Natural killer cell treated with Interleukin-12 subunit alpha and Interleukin-12 subunit beta and Interleukin-15 and Interleukin-18, amount 100 ng/mL, for 72 hours (primary cell): ENCODE measurements at places on chromosomes 6 and 20. TPM values are rescaled to one million over a fixed set of nuclear protein-coding genes. Genes with fewer than 3 reads are reported as not detected.
A peak's percentile ranks its signal among the peaks of the same experiment; 100 is the strongest.

- DNase-seq: no peak
Measured at GRCh38 chr6:69873291-69873690, 6.9 kb downstream of the COL19A1 start.

GRCh38 chr20:56624786-56625681 is 4.1 kb upstream of the TFAP2C start:
- no peak for DNase-seq

- DNase-seq: no peak
Measured at GRCh38 chr6:83948851-83949250, 84.7 kb upstream of the MRAP2 start.

- DNase-seq: no peak
Measured at GRCh38 chr6:157294654-157295053, 28.7 kb downstream of the TMEM242 start.

GRCh38 chr6:55960344-55960743 is 85.0 kb upstream of the BMP5 start:
- no peak for DNase-seq

DNA sequence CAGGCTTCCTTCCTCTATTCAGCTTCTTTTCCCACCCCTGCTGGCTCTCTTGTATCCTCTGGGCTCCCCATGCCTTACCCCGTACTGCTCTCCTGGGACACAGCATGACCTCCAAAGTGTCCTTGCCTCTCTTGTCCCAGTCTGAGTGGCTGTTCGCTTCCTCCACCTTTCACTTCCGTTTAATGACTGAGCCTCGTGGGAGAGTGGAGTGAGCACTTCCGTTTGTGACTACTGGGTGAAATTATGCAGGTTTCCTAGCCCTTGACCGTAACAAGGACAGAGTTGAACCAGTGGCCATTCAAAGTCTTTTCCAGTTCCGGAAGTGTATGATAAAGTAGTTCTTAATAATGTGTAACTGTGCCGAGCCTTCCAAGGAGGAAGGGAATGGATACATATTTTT is 109.2 kb downstream of the ARID1B start:
- no peak for DNase-seq

DNA sequence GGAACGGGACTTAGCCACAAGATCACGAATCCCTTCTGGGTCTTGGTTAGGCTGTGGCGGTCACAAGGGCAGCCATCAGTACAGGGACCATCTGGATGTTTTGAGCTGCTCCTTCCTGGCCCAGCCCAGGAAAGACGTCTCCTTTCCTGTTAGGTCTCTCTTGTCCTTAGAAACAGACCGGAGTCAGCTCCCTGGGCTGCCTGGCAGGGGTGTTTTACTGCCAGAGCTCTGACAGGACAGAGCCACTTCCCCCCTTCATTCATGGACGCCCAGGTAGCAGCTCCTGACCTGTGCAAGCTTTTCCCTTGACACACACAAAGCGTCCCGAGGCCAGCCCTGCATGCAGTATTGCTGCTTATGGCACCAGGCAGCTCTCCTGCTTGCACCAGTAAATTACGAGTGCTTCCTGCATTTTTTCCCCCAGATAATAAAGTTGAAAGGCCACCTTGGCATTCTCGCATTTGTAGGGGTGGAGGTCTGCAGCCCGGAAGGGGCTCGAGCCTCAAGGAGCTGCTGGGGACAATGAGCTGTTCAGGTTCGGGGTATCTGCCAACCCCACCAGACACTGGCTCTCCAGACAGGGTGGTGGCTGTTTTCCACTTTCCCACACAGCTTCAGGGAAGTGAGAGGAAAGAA is 87.4 kb downstream of the NOL4L start:
- peak; percentile 38 for DNase-seq

DNA sequence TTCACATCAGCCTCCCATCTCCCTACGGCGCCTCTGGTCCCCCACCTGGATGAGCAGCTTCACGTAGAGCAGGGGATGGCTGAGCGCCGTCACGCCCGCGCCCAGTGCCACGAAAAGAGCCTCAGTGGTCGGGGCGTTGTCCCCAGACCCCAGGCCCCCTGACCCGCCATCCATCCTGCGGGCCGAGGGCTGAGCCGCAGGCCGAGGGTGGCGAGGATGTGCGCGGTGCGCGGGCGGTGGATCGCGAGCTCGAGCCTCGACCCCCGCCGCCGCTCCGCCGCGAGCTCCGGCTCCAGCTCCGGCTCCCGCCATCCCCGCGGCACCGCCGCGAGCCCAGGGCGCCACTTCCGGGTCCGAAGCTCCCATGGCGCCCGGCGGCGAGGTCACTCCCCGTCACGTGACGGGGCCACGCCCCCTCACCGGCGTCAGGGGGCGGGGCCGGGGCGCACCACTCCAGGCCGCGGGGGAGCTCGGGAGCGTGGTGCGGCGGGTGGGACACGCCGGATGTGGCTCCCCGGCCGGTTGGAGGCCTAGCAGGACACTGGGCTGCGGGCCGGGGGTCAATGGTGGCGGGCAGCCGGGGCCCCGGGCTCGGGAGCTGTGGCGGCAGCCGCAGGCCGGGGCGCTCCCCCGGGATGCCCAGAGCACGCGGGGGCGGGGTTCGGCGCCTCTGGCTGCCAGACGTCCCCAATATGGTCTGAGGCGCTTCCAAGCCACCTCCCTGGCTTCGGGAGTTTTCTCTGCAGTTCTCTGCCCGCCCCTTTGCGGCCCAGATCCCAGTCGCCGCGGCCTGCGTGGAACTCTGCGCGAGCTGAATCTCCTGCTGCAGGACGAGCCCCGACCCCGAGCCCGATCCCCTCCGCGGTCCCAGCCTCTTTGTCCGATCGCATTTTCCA is at the start of gene MTCH1:
MTCH1 (minus strand) TSS at position 389 of the 896 bp plus-strand sequence; CDS start at position 366, 23 bp downstream.
- peak; percentile 92 for DNase-seq

DNA sequence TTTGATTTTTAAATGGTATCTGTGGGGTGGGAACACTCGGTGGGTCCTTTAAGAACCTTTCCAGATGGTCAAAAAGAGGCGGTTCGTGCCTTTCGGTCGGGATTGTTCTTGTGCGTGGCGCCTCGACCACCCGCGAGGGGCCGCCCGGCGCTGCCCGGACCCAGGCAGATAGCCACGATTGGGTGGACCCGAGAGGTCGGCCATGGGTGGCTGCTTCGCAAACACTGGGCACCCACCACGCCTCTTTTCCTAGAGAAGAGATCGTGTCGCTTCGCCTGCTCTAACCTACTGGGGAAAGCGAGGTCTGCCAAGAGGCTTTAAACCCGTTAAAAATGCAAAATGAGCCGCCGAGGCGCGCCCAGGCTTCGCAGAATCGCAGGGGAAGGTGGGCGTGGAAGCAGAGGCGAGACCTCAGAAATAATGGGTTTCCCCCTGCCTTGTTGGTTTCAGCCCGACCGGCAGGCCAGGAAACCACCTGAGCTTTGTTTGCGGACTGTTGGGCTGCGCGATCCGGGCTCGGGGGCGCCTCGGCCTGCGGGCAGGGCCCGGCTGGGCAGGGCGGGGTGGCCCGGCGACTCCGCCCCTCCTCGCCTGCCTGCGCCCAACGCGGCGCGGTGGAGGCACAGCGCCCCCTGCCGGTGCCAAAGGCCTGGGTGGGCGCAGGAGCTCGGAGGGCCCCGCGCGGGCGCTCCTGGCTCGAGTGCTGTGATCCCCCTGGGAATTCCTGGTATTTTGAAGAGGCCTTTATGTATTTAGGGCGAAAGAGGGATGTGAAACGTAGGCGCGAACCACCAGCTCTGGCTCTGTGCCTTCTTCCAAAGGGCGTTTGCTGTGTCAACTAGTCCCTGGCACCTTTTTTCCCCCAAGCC is 1.6 kb downstream of the MARCKS start:
- peak; percentile 86 for DNase-seq

DNA sequence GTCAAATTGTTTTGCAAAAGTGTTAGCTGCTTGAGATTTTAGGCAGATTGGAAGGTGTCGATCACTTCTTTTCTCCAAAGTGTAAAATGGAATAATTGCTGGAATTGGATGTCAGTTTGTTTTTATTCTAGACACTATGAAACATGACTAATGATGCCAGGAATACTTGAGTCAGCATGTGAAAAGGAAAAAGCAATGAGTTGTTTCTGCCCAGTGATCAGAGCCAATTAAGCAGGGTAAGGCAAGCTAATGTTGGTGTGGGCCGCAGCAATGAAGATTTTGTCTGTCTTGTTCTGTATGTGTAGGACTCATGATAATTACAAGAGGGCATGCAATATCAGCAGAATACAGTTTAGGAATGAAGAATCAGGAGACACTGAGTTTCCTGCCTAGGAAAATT is 110.3 kb downstream of the CARMIL1 start:
- DNase-seq: no peak

- DNase-seq: no peak
Measured at GRCh38 chr6:54681987-54682386, 164.6 kb upstream of the FAM83B start.

- no peak for DNase-seq
Measured at GRCh38 chr20:5171064-5171789, 44.4 kb downstream of the CDS2 start.

GRCh38 chr6:30611150-30611855 is 5.7 kb downstream of the PPP1R10 start:
- no peak for DNase-seq

Gene TMEM200A
- total RNA-seq: 1.2 TPM

Gene RIPPLY2
- not detected for total RNA-seq

Gene SNAP25
- 0.76 TPM for total RNA-seq

Gene PDYN
- total RNA-seq: not detected

Gene C6orf141
- total RNA-seq: not detected

Gene ALDH8A1
- total RNA-seq: 3.9 TPM

Gene HSD17B8
- total RNA-seq: 6.2 TPM

Gene GRM1
- not detected for total RNA-seq

Gene TMEM170B
- total RNA-seq: 1.4 TPM

Gene TCP11
- total RNA-seq: not detected
